ENCODE measurements at places on chromosomes 3 and 15. TPM values are rescaled to one million over a fixed set of nuclear protein-coding genes. Genes with fewer than 3 reads are reported as not detected.

GRCh38 chr3:133855772-133856171, 39.9 kb downstream of the RAB6B start:
- H3K27ac ChIP-seq, result no peak overlapping the region
- no peak overlapping the region for H3K4me3 ChIP-seq
- H3K4me1 ChIP-seq, result peaks cover 34% of the 10 kb centered on the region
- no peak for DNase-seq
- H3K27me3 ChIP-seq, result no peaks in the 10 kb centered on the region

Gene GRM2
- 2.0 TPM for total RNA-seq

DNA sequence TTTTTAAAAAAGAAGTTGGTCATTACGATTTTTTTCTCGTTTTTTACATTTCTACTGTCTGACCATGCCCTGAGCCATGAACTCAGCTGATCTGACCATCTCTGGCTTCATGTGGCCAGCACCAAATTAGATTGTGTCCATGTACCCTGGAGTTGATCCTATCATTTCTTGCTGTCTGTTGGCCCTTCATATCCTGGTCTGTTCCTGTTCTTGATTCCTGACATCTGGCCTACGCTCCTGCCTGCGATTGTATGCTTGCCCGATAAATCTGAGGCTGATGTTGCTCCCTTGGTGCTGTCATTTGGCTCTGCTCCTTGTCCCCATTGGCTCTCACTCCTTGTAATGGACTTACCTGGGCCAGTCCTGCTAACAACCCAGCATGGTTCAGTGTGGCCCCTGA, 89.8 kb upstream of the IGSF10 start:
- no peak overlapping the region for H3K27ac ChIP-seq
- H3K4me1 ChIP-seq, result no peaks in the 10 kb centered on the region
- no peak for DNase-seq
- H3K36me3 ChIP-seq, result no peaks in the 10 kb centered on the region

GRCh38 chr15:79990997-79991334, 20.0 kb upstream of the BCL2A1 start:
- H3K4me1 ChIP-seq, result peaks cover 5% of the 10 kb centered on the region
- DNase-seq, result no peak
- H3K4me3 ChIP-seq, result no peak overlapping the region
- H3K36me3 ChIP-seq, result no peaks in the 10 kb centered on the region

Gene CAPN3
- 9.2 TPM for total RNA-seq

DNA sequence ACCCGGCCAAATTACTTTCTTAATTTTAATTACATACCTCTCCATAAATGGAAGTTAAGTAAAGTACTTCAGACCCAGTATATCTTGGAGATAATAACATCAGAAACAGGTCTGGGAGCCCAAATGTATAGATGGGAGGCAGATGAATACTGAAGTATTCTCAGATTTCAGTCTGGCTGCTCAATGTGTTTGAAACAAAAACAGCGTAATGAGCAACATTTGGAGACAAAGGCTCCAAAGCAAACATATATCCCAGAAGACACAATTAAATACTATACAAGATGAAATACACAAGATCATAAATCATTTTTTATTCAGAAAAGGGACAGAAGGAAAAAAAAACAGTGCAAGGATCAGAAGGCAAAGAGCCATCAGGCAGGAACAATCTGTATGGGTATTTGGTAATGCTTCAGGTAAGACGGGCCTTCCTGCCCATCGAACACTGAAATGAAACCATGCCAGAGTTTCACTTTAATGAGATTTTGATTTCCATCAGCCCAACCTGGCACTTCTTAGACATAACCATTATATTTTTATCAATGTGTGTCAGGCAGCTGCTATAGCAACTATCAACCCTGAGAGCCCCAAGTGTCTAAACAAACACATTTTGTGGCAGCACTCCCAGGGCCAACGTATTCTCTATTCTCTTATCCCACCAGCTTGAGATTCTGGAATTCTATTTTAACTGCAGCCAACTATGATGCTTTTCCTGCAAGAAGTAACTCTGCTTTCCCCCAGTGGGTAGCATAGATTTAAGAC, 210.8 kb downstream of the STT3B start:
- H3K4me1 ChIP-seq, result no peaks in the 10 kb centered on the region
- H3K36me3 ChIP-seq, result no peaks in the 10 kb centered on the region
- H3K4me3 ChIP-seq, result no peak overlapping the region
- no peak for DNase-seq

Gene LTK
- 1.7 TPM for total RNA-seq

GRCh38 chr15:33941279-33942063, 26.8 kb upstream of the CHRM5 start:
- H3K4me1 ChIP-seq, result no peaks in the 10 kb centered on the region
- no peaks in the 10 kb centered on the region for H3K27me3 ChIP-seq
- no peak overlapping the region for H3K27ac ChIP-seq
- H3K36me3 ChIP-seq, result no peaks in the 10 kb centered on the region
- no peak for DNase-seq
- no peak overlapping the region for H3K4me3 ChIP-seq

GRCh38 chr3:71528816-71529215, 54.7 kb downstream of the FOXP1 start:
- H3K4me1 ChIP-seq, result peaks cover 23% of the 10 kb centered on the region
- no peaks in the 10 kb centered on the region for H3K36me3 ChIP-seq
- DNase-seq, result no peak
- H3K27me3 ChIP-seq, result no peaks in the 10 kb centered on the region
- no peak overlapping the region for H3K4me3 ChIP-seq
- H3K27ac ChIP-seq, result peak overlapping the region; percentile 71

Gene CCRL2
- total RNA-seq, result 3.2 TPM

DNA sequence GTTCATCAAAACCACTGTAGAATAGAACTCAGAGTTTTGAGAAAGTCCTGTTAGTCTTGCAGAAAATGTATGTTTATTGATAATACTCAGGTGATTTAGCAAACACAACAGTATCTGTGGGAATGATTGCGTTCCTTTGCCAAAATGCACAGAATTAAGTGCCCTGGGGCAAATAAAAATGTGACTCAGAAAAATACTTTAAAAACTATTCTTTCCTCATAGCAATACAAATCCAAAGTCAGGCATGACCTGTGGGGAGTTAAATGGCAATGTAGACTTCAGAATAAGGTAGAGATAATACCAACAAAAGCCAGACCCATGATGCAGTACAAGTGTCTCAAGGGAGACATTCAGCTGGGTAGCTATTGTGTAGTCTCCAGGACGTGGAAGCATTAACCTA, 72.3 kb upstream of the SNTN start:
- no peaks in the 10 kb centered on the region for H3K4me1 ChIP-seq
- no peak overlapping the region for H3K4me3 ChIP-seq
- no peaks in the 10 kb centered on the region for H3K36me3 ChIP-seq
- H3K27ac ChIP-seq, result no peak overlapping the region
- no peak for DNase-seq

GRCh38 chr3:78347176-78347575, 1307.3 kb downstream of the ROBO2 start:
- no peaks in the 10 kb centered on the region for H3K27me3 ChIP-seq
- no peaks in the 10 kb centered on the region for H3K36me3 ChIP-seq
- no peak for DNase-seq
- H3K27ac ChIP-seq, result no peak overlapping the region
- no peaks in the 10 kb centered on the region for H3K4me1 ChIP-seq
